T-cell (primary cell): ENCODE measurements at places on chromosomes 12 and 14.

GRCh38 chr14:74591899-74592298 lies 20.1 kb downstream of the LTBP2 start:
- no peak for DNase-seq

- DNase-seq, result no peak
These were observed 232.9 kb downstream of the ZFP36L1 start for GRCh38 chr14:68559949-68560348.

- DNase-seq, result no peak
These were observed 244.2 kb downstream of the GLT1D1 start for GRCh38 chr12:129097451-129097850.

GRCh38 chr14:68361231-68361630 lies 431.6 kb downstream of the ZFP36L1 start:
- DNase-seq, result no peak

DNA sequence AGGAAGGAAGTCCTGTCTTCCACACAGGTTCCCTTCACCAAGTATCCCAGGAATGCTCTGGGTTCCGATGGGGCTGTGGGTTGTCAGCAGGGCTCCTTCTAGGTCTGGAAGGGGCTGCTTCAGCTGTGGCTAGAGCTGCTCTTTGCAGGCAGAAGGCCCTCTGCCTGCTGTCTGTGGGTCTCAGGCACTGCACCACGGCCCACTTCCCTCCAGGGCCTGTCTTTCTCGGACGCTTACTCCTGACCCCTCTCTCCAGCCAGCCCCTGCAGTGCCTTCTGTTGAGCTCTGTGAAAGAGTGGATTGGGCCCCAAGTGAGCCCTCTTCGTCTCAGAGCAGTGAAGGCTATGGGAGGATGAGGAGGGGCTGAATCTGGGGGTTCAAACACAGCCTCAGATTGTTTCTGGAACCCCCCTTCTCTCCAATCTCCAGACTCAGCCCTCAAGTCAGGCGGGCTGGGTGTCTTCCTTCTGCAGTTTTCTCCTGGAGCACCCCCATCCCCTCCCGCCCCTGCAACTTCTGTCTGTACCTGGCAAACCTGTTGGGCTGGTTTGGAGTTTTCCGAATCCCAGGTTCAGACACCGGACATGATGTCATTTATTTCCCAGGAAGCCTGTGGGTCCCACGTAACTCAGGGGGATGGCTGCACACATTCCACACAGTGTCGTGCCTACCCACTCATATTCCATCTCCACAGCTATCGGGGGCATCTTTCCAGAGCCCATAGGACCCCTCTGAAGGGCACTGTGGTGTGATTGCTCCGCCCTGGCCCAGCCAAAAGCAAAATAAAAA lies 24.9 kb upstream of the SPPL3 start:
- no peak for DNase-seq

DNA sequence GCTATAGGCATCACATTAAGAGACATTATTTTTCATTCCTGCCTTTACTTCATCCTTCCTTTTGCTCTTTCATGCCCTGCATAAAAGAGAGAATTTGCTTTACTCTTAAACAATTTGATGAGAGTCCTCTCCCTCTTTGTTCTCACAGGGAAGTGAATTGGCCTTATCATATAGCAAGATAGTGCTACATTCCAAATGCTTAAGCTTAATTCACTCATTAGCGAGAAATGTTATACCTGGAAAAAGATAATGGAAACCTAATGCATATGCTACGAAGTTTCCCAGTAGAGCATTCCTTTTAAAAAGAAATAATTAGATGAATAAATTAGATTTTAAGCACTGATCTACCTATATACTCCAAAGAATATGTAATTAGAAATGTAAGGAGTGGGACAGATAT lies 798.8 kb downstream of the C12orf50 start:
- no peak for DNase-seq

- DNase-seq, result no peak
These were observed 11.0 kb downstream of the GPR135 start for GRCh38 chr14:59454139-59454538.

DNA sequence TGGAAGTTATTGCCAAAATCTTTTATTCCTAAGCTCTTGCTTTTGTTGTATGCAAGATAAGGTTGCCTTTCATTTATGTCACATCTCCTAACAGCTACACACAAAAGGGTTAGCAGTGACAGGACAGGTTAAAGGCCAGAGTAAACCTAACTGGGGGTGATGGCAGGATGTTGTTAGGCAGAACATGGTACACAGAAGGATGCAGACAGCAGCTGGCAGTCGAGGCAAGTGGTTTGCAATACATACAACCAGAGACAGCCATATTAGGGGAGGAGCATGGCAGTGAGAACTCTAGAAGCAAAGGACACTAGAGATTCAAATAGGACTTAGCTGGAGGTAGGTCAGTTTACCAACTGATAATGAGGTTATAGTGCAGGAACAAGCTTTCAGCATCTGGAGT lies 2.7 kb upstream of the ABCD2 start:
- DNase-seq, result no peak

- DNase-seq, result no peak
These were observed 475.8 kb downstream of the RAD51B start for GRCh38 chr14:68295316-68295816.

DNA sequence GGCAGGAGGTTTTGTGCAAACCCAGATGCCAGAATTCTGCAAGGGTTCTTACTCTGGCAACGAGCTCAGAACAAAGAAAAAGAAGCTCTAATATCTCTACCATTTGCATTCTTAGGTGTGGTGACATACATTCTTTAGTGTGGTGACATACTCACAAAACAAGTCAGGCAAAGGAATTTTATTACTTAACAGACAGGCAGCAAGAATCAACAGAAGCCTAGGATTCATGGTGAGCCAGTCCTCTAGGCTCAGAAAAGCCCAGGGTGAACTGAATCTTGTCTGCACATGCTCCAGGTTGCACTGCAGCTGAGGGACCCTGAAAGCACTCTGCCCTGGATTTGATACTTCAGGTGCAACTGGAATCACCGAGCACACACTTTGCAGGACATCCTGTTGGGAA lies 122.4 kb upstream of the PTPRQ start:
- DNase-seq, result no peak

DNA sequence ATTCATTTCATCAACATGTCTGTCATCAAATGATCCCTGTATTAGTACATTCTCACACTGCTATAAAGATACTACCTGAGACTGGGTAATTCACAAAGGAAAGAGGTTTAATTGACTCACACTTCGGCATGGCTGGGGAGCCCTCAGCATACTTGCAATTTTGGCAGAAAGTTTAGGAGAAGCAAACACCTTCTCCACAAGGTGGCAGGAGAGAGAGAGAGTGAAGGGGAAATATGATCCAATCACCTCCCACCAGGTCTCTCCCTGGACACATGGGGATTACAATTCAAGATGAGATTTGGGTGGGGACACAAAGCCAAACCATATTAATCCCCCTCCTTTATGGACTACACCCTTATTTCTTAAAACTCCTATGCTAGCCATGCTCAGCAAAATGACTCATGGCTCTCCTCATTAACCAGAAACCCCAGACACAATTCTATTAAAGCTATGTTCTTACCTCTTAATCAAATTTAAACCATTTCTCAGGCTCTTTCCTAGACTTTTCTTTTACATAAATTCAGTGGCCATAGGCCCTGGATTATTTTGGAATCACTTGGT lies 932.3 kb downstream of the FLRT2 start:
- DNase-seq, result no peak

DNA sequence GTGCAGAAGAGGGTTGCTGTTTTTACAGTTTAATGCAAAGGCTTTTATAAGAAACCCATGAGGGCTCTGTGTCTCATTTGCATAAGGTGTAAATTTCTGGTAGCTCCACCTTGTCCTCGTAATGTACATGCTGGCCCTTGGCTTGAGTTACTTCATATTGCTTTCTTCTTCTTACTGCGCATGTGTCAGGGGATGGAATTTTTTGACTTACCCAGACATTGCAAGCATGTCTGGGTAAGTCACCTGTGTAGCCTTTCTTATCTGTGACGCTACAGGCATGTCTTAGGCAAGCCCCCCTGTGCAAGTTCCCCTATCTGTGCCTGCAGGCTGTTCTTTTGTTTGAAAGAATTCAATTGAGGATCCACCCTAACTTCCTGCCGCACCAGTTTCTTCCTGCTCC lies 274.2 kb downstream of the ETNK1 start:
- DNase-seq, result no peak

- no peak for DNase-seq
These were observed 4.4 kb upstream of the OR6J1 start for GRCh38 chr14:22648506-22648905.

GRCh38 chr12:108831309-108831991 lies 25.9 kb downstream of the SSH1 start:
- no peak for DNase-seq

DNA sequence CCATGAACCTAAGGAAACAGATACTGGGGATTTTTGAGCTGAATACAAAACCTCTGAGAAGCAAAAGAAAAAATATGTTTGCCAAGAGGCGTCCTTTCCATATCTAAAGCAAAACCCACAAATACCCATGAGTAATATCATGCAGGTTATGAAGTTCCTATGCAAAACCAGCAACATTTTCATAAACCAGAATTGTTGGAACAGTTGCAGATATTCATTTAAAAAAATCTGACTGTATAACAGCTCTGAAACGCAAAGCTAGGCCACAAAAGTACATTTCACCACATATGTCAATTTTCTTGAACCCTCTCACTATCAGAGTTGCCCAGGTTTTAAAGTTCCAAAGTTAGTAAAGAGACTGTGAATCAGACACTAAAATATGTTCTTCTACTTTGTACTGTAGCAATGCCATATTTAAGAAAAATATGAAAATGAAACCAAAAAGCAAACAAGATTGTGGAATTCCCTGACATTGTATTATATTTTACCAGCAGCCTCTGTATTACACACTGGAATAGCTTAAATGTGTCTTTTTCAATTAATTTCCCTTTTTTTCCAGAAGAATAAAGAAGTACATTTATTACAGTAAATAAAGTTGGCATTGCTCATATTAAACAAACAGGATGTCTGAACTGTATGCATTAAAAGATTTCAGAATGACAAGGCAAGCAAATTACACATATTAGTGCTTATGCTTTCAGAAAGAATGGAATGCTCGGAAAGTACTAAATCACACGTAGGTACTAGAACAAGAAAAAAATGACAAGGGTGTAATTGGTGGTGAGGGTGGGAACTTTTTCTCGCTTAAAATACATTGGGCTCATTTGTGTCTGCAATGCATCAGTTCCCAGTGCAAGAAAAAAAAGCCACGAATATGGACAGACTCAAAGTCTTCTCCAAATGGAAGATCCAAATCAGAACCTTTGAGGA lies 33.6 kb upstream of the HIF1A start:
- DNase-seq, result no peak

DNA sequence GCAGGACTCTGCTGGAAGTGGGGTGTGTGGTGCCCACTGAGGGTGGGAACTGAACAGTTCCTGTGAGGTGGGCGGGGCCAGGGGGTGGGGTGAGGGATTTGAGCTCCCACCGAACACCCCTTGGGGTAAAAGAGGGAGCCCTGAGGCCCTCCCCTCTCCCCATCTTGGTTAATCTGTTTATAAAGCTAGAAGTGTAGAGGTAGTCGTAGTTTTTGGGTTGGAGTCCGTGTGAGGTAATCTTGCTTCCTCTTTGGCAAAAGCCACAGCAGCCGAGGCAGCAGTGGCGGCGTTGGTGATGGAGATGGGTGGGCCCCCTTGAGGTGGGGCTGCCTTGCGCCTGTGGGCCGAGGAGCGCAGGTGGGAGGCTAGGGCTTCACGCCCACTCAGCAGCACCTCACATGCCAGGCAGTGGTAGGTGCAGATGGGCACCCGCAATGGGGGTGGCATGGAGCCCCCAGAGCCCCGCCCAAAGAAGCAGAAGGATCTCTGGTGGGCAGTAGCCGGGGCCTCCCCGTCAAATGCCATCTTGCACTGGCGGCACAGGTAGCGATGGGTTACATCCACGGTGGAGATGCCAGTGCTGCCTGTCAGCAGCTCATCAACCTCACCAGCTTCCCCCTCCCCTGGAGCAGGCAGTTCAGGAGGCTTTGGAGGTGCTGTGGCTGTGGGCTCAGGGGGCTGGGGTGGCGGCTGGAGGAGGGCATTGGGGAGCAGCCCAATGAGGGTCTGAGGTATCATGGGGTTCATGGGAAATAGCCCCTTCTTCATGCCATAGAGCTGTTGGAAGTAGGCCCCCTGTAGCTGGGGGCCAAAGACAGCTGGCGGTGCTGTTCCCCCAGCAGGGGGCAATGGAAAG lies 29.6 kb downstream of the ZFHX2 start:
- no peak for DNase-seq

DNA sequence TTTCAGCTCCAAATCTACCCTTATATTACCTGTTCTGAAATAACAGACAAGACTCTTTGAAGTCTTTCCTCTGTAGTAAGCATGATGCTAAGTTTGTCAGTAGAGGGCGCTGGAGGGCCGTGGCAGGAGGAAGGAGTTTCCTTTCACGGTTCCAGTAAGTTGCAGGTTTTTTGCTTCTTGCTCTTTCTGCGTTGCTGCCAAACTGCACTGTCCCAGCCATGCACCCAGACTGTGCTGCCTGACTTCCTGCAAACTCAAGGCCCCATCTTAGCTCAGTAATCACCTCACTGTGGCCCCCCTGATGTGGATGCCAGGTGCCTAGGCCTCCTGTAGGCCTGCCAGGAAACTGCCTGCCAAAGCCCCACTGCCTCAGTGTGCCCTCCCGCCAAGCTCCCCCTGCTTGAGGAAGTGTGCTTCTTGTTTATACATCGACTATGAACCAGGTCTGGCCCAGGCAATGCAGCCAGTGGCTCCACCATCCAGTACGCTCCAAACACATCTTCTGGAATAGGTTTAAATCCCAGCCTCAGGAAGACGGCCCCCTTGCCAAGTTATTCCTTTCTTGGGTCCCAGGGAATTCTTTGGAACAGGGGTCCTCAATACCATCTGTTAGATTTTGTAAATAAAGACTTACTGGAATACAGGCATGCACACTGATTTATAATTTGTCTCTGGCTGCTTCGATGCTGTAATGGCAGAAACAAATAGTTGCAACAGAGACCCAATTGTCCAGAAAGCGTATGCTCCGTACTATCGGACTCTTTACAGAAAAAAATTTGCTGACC lies 193.7 kb upstream of the LRIG3 start:
- DNase-seq, result peak; percentile 6

DNA sequence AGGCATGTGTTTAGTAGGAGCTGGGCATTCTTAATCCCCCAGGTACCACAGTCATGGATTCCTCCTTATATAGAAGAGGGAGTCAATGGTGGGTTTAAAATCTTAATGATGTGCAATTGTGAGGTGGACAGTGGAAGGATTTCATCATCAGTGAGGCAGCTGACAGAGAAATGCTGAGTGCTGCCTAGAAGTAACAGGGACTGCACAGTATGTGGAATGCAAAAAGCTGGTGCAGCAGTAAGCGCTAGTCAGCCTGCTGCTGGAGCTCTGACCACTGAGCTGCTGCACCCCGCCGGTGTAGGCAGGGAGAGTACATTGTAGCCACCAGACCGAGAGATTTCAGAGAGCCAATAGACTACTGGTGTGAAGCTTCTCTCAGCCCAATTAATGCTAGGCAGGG lies 80.5 kb upstream of the DACT1 start:
- DNase-seq, result no peak
